ENCODE measurements at places on chromosomes 5 and 9.

DNA sequence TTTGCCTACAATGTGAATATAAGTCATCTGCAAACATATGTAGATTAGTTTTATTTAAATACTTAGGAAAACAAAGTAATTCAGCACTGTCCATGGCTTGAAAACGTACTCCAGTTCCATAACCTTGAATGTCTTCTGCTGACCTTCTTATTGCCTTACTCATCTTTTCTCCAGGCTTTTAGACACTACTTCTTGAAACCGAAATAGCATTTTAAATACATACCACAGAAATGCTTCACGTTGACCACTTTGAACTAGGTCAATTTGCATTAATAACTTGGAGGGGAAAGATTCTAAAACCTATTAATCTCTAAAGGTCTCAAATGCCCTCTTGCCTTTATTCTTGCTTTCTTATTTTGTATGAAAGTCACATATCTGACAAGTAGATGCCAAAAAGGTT, 995.4 kb upstream of the ACO1 start:
- DNase-seq, result no peak

- DNase-seq, result no peak
Measured at GRCh38 chr9:126703002-126703865, 89.5 kb downstream of the LMX1B start.

- no peak for DNase-seq
Measured at GRCh38 chr9:110058304-110058953, 149.5 kb downstream of the C9orf152 start.

DNA sequence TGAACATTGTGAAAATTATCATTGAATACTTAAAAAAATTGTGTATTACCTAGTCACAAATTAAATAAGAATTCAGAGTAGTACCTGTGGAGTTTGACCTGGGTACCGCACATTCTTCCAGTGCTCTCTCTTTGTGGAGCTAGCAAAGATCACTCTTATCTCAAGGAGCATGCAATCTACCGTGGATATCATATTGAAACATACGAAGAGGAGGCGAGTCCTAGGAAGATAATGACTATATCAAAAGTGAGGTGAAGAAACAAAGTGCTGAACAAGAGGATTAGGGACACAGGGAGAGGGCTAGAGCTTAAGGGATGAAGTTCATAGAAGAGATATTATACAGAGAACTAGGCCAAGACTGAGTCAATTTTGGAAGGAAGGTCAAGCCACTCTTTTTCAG, 55.9 kb upstream of the NR3C1 start:
- no peak for DNase-seq

GRCh38 chr5:131767891-131768290, 28.9 kb downstream of the FNIP1 start:
- DNase-seq, result no peak

Measured in stimulated activated CD8-positive, alpha-beta memory T cell treated with anti-CD3 and anti-CD28 coated beads, Interleukin-2, amount 100 ng/mL, for 1 hour (primary cell).